ENCODE measurements at places on chromosomes 16 and 17. TPM values are rescaled to one million over a fixed set of nuclear protein-coding genes. Genes with fewer than 3 reads are reported as not detected.
A peak's percentile ranks its signal among the peaks of the same experiment; 100 is the strongest.

DNA sequence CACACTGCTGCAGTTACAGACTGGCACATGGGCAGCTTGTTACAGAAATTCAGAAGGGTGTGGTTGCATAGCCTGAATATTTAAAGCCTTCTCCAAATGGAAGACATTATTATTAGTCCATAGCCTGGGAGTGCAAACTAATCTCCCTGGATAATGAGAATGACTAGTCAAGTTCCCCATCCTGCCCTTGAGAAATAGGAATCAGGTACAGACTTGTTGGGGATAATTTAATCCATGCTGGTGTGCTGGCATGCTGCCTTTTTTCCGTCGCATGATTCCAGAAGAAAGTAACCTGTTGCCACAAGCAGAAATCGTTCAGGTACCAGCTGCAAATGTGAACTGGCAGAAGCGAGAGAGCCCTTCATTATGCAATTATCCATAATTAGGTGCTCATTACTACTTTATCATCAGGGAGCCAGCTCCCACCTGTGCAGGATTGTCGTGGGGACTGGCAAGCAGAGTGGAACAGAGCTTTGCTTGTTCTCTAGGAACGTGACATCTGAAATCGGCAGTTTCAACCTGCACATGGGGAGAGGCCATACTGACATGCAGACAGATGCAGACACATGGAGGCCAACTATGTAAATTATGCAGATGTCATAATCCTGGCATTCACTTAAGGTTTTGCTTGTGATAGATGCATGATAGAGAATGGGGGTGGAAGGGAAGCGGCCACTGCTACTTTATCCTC lies 419.4 kb downstream of the PMP22 start:
- no peak for DNase-seq
- H3K4me3 ChIP-seq = no peak overlapping the region
- no peaks in the 10 kb centered on the region for H3K27me3 ChIP-seq

GRCh38 chr17:21282231-21282630 lies 2.3 kb upstream of the MAP2K3 start:
- no peaks in the 10 kb centered on the region for H3K36me3 ChIP-seq
- peak overlapping the region; percentile 97 for H3K27ac ChIP-seq
- no peak for DNase-seq
- H3K27me3 ChIP-seq = no peaks in the 10 kb centered on the region
- peaks cover 71% of the 10 kb centered on the region for H3K4me1 ChIP-seq
- H3K4me3 ChIP-seq = no peak overlapping the region

ZNRF1 gene
- total RNA-seq = 28.0 TPM

CD300LB gene
- total RNA-seq = not detected

KRT28 gene
- not detected for total RNA-seq

DNA sequence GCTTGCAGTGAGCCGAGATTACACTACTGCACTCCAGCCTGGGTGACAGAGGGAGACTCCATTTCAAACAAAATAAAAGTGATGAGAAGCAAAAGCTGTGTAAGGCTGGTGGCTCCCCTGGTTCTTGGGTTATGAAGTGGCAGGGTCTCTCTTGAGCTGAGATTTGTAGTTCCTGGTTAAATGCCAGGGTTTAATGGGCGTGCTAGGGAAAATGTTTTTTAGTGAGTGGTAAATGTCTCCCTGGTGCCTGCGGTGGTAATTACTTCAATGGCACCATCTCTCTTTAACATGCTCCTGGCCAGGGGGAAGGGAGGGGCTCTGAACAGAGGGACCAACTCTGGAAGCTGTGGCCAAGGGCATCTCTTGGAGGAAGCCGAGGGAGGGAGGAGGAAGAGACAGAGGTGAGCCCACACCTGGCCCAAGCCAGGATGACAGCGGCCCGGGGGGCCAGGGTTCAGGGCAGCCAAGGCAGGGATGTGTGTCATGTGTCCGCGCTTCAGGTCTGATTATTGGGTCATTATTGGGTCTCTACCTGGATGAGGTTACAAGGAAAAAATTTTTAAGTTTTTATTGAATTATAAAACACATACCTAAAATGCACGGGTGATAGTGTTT lies 17.8 kb upstream of the RPL38 start:
- no peak overlapping the region for H3K27ac ChIP-seq
- DNase-seq = no peak
- H3K4me1 ChIP-seq = no peaks in the 10 kb centered on the region
- no peaks in the 10 kb centered on the region for H3K27me3 ChIP-seq
- no peak overlapping the region for H3K4me3 ChIP-seq
